ENCODE measurements at places on chromosomes 16 and 17. TPM values are rescaled to one million over a fixed set of nuclear protein-coding genes. Genes with fewer than 3 reads are reported as not detected.

- peak overlapping the region; percentile 69 for H3K27ac ChIP-seq
- DNase-seq: peak; percentile 51
- H3K27me3 ChIP-seq: peaks cover 11% of the 10 kb centered on the region
- no peaks in the 10 kb centered on the region for H3K36me3 ChIP-seq
Observed at GRCh38 chr17:44768505-44769142, 9.8 kb downstream of the ADAM11 start.

- no peak for DNase-seq
- no peaks in the 10 kb centered on the region for H3K27me3 ChIP-seq
- H3K4me3 ChIP-seq: peak overlapping the region; percentile 35
- peaks cover 30% of the 10 kb centered on the region for H3K4me1 ChIP-seq
- H3K36me3 ChIP-seq: peaks cover 2% of the 10 kb centered on the region
Observed at GRCh38 chr17:60080545-60080944, 1.8 kb upstream of the HEATR6 start.

DNA sequence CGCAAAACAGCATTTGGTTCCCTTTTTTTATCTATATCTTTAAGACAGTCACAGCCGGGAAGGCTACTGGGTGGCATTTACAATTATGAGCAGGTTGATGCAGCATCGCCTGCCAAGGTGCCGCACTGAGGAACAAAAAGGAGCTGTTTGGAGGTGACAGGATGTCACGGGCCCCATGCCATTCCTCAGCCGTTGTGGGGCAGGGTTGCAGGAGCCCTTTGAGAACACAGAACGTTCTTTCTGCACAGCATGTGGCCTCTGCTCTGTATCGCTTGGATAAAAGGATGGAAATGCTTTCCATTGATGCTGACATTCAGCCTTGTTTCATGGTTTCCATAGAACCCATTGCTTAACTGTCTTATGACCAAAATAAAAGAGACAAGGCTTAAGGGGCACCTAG lies 141.9 kb upstream of the CDH5 start:
- no peak overlapping the region for H3K27ac ChIP-seq
- peaks cover 9% of the 10 kb centered on the region for H3K27me3 ChIP-seq
- no peak for DNase-seq
- peaks cover 11% of the 10 kb centered on the region for H3K4me1 ChIP-seq
- no peaks in the 10 kb centered on the region for H3K36me3 ChIP-seq
- H3K4me3 ChIP-seq: no peak overlapping the region

GRCh38 chr17:28983286-28984230 lies 22.3 kb downstream of the SEZ6 start:
- peak overlapping the region; percentile 97 for H3K27ac ChIP-seq
- DNase-seq: no peak
- H3K4me1 ChIP-seq: peaks cover 32% of the 10 kb centered on the region
- H3K36me3 ChIP-seq: no peaks in the 10 kb centered on the region
- no peaks in the 10 kb centered on the region for H3K27me3 ChIP-seq

DNA sequence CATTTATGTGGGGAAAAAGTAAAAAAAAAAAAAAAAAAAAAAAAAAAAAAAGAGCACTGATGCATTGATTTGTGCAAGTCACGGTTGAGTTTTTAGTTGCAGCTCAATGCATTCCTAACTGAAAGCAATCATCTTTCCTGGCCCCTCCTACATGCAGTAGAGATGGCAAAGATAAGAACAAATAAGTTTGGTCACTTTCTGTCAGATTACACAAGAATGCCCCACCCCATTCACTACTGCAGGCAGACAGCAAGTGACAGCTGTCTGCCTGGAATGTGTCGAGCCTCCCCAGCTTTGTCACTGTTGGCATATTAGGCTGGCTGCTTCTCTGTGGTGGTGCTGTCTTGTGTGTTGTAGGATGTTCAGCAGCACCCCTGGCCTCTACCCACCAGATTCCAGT lies 243.5 kb downstream of the FOXL1 start:
- H3K36me3 ChIP-seq: no peaks in the 10 kb centered on the region
- peaks cover 17% of the 10 kb centered on the region for H3K27me3 ChIP-seq
- no peaks in the 10 kb centered on the region for H3K4me1 ChIP-seq
- DNase-seq: no peak
- no peak overlapping the region for H3K4me3 ChIP-seq

GRCh38 chr17:44775838-44776621 lies 17.2 kb downstream of the ADAM11 start:
- peaks cover 6% of the 10 kb centered on the region for H3K27me3 ChIP-seq
- peak overlapping the region; percentile 76 for H3K4me3 ChIP-seq
- peaks cover 16% of the 10 kb centered on the region for H3K4me1 ChIP-seq
- H3K27ac ChIP-seq: peak overlapping the region; percentile 81
- H3K36me3 ChIP-seq: no peaks in the 10 kb centered on the region

DNA sequence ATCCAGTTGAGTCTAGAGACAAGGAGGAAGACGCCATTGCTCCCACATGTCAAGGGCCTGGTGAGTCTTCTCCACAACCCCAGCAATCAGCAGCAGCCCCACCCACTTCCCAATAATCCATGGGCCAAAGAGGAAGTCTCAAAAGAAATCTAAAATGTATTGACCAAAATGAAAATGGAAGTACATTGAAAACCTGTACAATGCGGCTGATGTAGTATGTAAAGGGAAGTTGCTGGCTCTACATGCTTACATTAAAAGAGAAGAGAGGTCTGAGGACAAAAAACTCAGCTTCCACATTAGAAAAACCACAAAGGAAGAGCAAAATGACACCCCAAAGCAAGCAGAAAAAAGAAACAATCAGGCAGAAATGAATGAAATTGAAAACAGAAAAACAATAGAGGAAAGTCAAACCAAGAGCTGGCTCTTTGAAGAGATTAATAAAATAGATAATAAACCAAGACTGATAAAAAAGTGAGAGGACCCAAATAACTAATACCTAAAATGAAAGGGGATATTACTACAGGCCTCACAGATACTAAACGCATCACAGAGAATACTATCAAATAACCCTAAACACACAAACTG lies 100.6 kb upstream of the METRNL start:
- no peak for DNase-seq
- H3K4me3 ChIP-seq: peak overlapping the region; percentile 27
- H3K27me3 ChIP-seq: no peaks in the 10 kb centered on the region
- peaks cover 2% of the 10 kb centered on the region for H3K36me3 ChIP-seq
- H3K27ac ChIP-seq: peak overlapping the region; percentile 78

GRCh38 chr16:200388-200787 lies 20.1 kb downstream of the HBQ1 start:
- DNase-seq: no peak
- H3K4me3 ChIP-seq: no peak overlapping the region
- H3K4me1 ChIP-seq: no peaks in the 10 kb centered on the region
- peaks cover 48% of the 10 kb centered on the region for H3K36me3 ChIP-seq
- no peak overlapping the region for H3K27ac ChIP-seq

- H3K27ac ChIP-seq: no peak overlapping the region
- DNase-seq: no peak
- no peaks in the 10 kb centered on the region for H3K4me1 ChIP-seq
- H3K4me3 ChIP-seq: no peak overlapping the region
- H3K36me3 ChIP-seq: peaks cover 3% of the 10 kb centered on the region
- no peaks in the 10 kb centered on the region for H3K27me3 ChIP-seq
Observed at GRCh38 chr17:80960037-80960796, 31.4 kb upstream of the CHMP6 start.

DNA sequence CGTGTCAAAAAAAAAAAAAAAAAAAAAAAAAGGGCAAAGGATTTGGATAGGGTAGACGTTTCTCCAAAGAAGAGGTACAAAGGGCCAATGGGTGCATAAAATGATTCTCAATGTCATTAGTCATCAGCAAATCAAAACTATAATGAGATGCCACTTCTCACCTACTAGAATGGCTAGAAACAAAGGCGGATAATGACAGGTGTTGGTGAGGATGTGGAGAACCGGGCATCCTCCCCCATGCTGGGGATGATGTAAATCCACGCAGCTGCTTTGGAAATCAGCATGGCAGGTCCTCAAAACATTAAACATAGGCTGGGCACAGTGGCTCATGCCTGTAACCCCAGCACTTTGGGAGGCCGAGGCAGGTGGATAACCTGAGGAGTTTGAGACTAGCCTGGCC lies 9.4 kb downstream of the ITGAX start:
- no peaks in the 10 kb centered on the region for H3K27me3 ChIP-seq
- H3K36me3 ChIP-seq: peaks cover 8% of the 10 kb centered on the region
- no peak for DNase-seq
- no peak overlapping the region for H3K27ac ChIP-seq
- no peak overlapping the region for H3K4me3 ChIP-seq

The GUCY2D gene
- total RNA-seq: not detected

The PNMT gene
- total RNA-seq: not detected

The ARHGAP44 gene
- total RNA-seq: 0.37 TPM

The TRIM72 gene
- total RNA-seq: not detected
